Ureter (tissue), 1 donor: ENCODE measurements at places on chromosomes 7 and 10. TPM values are rescaled to one million over a fixed set of nuclear protein-coding genes. Genes with fewer than 3 reads are reported as not detected.

SLC16A12 gene
- 0.08 TPM for total RNA-seq

DNA sequence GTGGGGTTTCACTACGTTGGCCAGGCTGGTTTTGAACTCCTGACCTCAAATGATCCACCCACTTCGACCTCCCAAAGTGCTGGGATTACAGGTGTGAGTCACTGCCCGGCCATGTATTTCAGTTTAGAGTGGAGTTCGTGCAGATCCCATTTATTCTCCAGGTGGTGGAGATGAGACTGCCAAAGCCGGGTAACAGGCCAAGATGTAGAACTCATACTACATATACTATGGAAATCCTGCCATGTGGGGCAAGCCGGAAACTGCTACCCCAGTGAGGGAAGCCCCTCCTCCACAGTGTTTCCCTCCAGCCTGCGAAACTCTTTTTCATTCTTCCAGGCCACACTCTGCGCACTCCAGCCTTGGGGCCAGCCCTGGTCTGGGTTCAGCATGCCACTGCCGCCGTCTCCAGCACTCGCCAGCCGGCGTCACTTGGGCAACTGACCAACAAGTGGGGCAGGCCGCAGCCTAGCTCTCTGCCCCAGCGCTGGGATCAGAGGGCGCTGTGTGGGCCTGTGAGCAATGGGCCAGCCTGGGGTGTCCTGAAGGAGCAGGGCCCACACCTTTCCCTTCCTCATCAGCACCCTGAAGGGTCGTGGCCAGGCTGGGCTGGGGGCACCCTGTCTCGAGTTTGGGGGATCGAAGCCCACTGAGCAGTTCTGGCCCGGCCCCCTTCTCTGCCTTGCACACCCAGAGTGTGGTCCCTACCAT, 122.0 kb downstream of the TRRAP start:
- DNase-seq = peak; percentile 38

- no peak for DNase-seq
Observed at GRCh38 chr7:66847879-66848790, 72.9 kb upstream of the TMEM248 start.

TAF6 gene
- total RNA-seq = 47.4 TPM

- no peak for DNase-seq
Observed at GRCh38 chr10:70277396-70278030, 6.3 kb downstream of the NPFFR1 start.

DKK1 gene
- 22.5 TPM for total RNA-seq

GRCh38 chr7:22551768-22552513, 52.0 kb upstream of the STEAP1B start:
- DNase-seq = no peak

GRCh38 chr7:18040196-18040595, 12.6 kb upstream of the PRPS1L1 start:
- no peak for DNase-seq

GRCh38 chr10:119775529-119775928, 49.7 kb downstream of the INPP5F start:
- DNase-seq = no peak

SFTPA1 gene
- 0.91 TPM for total RNA-seq

ATP6V0E2 gene
- total RNA-seq = 15.0 TPM

DNA sequence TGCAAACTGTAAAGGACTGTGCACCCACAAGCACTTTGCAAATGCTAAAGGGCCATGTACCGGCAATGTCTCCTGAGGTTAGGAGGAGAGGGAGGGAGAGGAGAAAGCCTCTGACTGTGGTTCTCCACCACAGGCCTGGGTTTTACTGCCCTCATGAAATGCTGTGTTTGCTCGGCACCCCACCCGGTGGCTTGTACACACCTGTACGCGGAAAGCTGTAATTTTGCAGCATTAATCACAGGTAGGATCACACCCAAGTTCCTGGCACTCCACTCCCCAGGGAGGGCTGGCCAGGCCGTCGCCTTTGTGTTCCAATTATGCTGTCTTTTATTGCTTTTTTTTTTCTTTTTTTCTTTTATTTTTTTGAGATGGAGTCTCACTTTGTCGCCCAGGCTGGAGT, 78.5 kb upstream of the MYL10 start:
- no peak for DNase-seq

OR2A1 gene
- total RNA-seq = not detected

GRCh38 chr7:50068026-50068425, 25.0 kb downstream of the ZPBP start:
- DNase-seq = no peak

DNA sequence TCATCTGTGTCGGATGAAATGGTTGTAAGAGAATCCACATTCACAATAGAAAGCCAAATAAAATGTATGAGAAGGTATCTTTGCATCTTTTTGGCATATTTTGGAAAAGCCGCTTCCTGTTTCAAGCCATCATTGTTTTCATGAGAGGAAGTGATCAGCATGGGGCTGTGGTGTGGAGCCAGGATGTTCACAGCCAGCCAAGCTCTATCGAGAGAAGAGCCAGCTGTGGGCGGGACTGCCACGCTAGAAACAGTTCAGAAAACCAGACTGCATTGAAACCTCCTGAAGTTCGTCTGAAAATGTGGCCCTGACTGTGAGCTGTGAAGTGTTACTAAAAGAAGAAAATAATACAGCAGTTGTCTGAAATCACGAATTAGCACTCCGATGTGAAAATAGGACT, 21.2 kb upstream of the NPS start:
- no peak for DNase-seq

DNA sequence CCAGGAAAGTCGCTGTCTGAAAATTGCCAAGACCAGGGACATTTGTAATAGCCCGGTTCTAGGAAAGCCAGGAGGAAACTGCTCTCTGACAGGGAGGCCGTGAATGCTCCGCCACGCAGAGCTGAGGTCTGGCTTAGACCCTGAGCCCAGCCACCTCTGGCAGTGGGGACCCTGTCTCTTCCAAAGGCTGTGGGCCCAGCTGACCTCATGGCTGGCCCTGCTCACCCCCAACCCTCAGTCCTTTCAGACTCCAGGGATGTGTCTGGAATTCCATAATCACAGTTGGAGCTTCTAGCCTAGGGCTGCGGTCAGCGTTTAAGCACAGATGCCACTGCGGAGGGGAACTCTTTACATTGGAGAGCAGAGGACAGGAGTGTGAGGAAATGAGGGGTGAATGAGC, 6.6 kb upstream of the VIPR2 start:
- DNase-seq = peak; percentile 36

IFIT1B gene
- not detected for total RNA-seq

DNA sequence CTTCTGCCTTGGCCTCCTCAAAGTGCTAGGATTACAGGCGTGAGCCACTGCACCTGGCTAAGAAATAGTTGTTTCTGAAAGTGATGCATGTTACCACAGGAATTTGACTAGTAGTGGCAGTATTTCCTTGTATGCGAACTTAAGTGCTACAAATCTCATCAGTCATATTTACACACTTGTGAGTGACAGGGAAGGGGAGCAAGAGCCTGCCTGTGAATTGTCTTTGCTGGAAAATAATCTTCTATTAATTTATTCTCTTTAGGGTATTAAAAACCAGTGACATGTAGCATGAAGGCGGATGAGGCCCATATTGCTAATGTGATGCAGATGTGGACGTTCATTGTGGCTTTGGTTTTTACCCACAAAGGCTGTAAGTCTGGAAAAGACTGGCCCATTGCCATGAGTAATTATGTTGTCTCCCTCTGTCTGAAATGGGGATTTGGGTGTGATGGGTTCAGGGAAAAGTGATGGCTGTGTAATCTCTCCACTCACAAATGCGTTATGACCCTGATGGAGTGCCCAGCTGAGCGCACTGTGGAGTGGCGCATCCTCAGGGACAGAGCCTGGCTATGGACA, 97.6 kb downstream of the CCNY start:
- no peak for DNase-seq

RHOBTB1 gene
- total RNA-seq = 10.9 TPM

NKX2-3 gene
- total RNA-seq = not detected

GRCh38 chr10:114766470-114766869, 55.1 kb upstream of the FHIP2A start:
- DNase-seq = no peak
